ENCODE measurements at places on chromosomes 3 and 15. TPM values are rescaled to one million over a fixed set of nuclear protein-coding genes. Genes with fewer than 3 reads are reported as not detected.

DNA sequence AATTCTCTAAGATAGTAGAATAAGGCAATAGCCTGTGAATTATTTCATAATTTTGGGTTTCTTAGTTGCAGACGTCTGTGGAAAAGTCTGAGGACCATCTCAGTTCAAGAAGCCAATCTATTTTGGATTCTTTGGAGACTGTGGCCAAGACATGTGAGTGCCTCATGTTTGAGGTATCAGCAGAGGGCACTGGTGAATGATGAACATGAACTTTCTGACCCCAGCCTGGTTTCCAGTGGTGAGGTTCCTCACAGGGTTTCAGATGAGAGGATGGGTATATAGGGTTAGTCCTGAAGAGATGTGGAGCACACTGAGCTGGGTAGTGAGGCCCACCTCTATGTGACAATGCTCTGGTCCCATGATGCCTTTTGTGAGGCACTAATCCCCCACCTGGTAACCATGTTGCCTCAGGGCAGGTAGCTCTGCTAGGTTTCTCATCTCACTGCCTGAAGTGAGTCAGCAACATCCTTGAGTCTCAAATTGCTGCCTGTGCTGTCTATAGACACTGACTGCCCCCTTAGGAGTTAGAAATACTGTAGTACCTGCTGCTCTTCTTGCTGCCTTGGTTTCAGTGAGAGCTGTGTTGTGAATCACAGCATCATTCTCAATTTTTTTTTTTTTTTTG, 32.3 kb downstream of the C3orf62 start:
- DNase-seq = no peak

DNAJB11 gene
- 61.3 TPM for polyA plus RNA-seq

DNA sequence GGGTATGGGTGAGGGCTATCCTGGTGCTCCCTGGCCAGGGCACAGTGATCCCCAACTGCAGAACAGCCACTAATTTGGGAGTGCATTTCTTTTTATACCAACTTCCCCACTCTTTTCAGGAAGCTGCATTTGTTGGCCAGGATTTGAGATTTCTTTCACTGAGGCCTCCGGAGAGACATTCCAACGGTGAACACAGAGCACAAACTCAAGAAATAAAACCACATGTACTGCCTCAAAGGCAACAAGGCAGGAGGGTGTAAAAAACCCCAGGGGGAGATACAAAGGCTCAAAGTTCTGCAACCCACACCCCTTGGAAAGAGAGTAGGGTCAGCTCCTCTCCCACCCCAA, 65.3 kb downstream of the CPN2 start:
- DNase-seq = no peak

GRCh38 chr3:55332176-55332575, 154.9 kb downstream of the WNT5A start:
- DNase-seq = no peak

SOX14 gene
- not detected for polyA plus RNA-seq

DNA sequence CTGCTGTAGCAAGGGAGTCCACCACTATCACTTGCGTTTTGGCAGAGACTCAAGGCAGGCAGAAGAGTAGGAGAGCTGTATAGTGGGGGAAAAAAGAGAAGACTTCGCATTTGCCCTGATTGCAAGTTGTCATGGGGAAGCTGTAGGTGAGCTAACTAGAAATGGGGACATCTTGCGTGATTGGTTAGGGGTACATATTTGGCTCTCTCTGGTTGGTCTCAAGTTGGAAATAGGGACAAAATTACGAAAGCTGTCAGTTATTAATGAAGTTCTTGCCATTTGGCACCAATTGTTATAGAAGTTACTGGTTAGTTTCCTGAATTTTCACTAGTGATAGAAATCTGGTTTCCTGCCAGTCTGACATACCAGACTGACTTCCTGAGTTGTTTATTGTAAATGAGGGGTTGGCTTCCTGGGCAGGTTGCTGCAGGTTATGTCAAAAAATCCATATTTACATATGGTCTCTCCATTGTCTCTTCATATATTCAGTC, 8.2 kb upstream of the SENP7 start:
- no peak for DNase-seq

DNA sequence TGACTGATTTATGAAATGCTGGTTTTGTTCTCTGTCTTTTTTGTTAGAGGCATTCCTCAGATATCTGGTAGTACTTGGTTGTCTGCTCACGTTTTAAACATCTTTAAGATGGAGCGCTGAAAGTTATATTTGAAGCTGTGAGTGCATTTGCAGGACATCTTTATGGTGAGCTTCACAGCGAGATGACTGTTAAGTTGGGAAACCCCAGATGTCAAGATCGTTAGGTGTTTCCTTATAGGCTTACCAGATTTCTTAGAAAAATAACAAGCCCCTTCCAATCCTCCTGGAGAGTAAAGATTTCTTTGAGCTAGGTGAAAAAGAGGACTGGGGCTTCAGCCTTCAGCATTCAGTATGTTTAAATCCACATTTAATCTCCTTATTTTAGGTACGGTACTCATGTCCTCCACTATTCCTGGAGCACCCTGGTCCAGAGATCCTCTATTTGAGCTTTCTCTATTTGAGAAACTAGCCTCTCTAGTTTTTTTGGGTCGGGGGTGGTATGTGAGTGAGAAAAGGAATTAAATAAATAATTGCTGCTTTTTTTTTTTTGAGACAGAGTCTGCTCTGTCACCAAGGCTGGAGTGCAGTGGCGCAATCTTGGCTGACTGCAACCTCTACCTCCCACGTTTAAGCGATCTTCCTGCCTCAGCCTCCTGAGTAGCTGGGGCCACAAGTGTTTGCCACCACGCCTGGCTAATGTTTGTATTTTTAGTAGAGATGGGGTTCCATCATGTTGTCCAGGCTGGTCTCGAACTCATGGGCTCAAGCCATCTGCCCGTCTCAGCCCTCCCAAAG, 72.3 kb downstream of the ZNF609 start:
- no peak for DNase-seq

GRCh38 chr3:126913524-126913923, 69.4 kb upstream of the PLXNA1 start:
- DNase-seq = no peak

GRCh38 chr3:56855856-56856512, 54.2 kb upstream of the ARHGEF3 start:
- no peak for DNase-seq

DNA sequence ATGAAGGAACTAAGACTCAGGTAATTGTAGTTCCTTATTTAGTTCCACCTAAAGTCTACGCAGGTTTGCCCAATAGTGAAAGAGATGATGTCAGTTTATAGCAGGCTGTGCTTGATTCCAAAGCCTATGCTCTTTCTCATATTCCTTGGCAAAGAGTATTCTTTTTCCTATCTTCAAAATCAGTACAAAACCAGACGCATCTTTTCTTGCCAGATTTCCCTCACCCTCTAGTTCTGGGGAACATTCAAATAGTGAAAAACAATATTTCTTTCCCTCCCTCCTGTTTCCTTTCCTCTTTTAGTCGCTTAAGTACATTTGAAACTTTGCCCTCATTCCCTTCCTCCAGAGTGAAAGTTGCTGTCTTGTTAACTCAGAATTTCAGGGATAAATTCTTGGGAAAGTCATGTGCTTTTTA, 134.6 kb upstream of the PDZRN3 start:
- DNase-seq = no peak

DNA sequence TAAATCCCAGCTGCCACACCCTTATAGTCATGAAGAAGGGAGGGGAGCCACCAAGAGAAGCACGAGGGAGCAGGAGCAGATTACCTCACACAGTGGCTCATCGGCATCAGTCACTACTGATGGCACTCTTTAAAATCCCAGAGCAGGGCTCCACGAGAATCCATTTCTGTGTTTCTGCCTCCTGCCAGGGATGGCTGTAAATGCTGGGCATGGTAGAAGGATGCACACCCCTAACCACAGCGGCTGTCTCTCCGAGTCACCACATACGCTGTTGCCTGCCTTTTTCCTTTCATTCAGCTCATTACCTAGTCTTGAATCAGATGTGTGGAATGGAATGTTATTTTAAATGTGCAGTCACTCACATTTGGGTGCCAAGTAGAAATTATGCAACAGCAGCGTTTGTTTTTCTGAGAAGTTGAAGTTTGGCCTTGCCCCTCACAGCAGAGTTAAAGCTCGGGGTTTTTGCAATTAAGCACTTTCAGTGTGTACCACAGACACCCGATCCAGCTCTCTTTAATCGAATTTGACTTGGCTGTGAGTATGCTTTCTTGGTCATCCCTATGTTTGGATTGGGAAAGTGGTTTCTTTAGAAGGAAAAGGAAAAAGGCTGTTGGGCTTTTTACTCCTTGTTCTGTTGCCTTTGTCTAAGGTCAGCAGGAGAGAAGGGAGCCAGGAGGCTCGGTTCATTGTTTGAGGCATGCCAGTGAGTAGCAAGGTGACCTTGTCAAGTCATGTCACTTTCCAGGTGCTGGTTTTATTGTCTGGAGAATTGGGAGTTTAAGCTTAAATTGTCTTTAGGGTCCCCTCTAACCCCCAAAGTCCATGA, 284.2 kb upstream of the TPM1 start:
- DNase-seq = no peak

DPPA2 gene
- not detected for polyA plus RNA-seq

TRIM69 gene
- polyA plus RNA-seq = 19.0 TPM

SLC6A1 gene
- polyA plus RNA-seq = not detected

STRA6 gene
- not detected for polyA plus RNA-seq

- DNase-seq = no peak
These were observed 273.0 kb downstream of the PLCL2 start for GRCh38 chr3:17157713-17158112.

ZNF80 gene
- 2.0 TPM for polyA plus RNA-seq

DNA sequence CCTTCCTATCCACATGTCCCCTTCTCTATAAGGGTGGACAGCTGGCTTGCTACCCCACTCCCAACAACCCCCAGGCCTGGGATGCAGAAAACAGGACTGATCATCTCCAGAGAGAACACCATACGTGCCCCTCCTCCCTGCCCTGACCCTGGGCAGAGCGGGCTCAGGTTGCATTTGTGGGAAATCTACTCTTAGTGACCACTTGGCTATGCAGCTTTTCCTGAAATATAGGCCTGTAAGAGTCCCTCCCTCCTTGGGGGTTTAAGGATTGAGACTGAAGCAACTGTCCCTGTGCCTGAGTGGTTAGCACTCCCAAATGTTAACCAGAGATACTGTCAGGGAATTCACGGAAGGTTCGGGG, 11.7 kb downstream of the SH2D7 start:
- no peak for DNase-seq

GRCh38 chr3:44074181-44074580, 167.5 kb upstream of the TOPAZ1 start:
- DNase-seq = no peak

DNA sequence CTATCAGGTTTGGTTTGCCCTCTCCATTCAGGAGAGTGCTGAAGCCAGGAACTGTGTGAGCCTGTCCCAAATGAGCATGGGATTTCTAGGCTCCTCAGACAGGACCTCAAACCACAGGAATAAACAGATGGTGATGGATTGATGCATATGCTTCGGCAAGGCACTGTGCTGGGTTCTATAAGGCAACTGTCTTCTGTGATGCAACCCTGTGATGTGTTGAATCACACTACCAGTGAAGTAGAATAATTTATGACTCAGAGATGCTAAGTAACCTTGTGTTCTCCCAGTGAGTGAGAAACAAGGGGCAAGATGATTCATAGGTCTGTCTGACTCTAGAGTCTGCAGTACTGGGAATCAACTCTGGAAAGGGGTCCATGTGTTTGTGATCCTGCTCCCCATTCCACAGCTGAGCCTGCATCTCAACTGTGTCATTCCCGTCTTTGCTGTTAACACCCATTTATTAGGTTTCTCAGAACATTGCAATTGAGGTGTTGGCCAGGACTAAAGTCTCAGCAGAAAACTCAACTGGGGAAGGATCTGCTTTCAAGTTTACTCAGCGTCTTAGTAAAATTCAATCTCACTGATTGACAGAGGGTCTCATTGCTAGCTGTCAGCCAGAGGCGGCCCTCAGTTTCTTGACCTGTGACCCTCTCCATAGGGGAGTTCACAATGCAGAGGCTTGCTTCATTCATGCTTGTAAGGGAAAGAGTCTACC, 510.1 kb upstream of the CFAP20DC start:
- DNase-seq = no peak

FAM107A gene
- not detected for polyA plus RNA-seq

GOLGA8M gene
- polyA plus RNA-seq = not detected

DNA sequence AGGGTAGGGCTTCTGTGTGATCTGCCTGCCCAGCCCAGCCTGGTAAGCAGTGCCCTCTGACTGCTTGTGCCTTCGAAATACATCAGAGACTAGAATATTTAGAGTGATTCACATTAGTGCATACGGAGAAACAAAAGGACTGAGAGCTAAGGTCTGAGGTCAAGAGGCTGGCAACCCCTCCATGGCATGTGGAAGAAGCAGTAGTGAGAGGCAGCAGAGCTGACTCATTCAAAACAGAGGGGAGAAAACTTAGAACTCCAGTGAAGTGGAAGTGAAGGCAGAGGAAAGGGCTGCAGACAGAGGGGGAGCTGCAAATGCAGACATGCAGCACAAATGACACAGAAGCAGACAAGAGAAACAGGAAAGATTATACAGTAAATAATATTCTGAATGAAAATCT, 61.6 kb downstream of the ULK4 start:
- no peak for DNase-seq

WWTR1 gene
- polyA plus RNA-seq = not detected

- no peak for DNase-seq
These were observed 1.9 kb upstream of the MEX3B start for GRCh38 chr15:82047453-82048400.

DNA sequence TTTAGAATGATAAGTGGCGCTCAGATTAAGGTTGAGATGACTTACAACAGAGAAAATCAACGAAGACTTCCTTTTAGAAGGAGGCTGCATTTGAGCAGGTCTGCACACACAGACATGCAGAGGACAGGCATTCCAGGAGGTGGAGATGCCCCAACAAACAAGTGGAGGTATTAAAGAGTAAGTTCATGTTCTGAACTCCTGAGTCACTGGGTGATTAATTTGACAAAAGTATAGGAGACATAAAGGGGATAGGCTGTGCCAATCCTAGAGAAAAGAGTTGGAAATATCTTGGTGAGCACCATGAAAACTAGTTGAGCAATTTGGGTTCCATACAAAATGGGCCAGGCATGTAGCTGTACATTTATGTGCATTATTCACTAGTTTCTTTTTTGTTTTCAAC, 33.5 kb upstream of the BCL6 start:
- no peak for DNase-seq

DNA sequence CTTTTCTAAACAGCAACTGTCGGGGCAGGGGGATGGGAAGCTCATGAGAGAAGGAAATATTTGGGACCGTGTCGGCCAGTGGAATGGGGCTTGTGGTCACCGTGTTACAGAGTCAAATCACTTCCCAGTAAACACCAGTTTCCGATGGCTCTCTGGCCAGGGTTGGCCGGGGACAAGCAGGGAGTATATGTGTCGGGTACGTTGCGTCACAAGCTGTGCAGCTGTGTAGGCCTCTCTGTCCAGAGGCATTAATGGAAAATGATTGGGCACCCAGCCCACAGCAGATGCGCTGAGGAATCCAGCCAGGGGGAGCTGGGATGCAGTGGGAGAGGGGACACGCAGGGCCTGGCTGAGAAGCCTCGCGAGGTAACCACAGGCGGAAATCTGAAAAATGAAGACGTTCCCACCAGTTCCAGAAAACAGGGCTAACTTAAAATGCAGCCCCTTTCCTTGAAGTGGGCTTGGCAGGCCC, 15.8 kb upstream of the ALDH1A3 start:
- no peak for DNase-seq

SCN11A gene
- polyA plus RNA-seq = not detected

Data from immature natural killer cell (primary cell).